ENCODE measurements at places on chromosomes 12 and 14.

DNA sequence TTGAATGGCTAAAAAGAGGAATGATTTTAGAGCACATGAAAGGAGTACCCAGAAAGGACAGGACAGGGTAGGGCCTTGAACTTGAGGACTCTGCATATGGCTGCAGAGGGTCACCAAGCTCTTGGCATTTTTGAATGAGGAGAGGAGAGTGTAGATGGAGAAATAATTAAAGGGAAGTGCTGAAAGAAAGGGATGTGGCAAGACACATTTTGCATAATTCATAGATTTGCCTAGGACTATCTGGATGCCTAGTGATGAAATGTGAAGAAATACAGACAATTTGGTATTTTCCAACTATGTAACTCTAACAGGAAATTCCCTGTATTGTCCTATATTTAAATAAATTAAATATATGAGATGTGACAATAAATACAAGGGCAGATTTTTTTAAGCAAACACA lies 27.5 kb upstream of the MDM1 start:
- peak; percentile 76 for DNase-seq

DNA sequence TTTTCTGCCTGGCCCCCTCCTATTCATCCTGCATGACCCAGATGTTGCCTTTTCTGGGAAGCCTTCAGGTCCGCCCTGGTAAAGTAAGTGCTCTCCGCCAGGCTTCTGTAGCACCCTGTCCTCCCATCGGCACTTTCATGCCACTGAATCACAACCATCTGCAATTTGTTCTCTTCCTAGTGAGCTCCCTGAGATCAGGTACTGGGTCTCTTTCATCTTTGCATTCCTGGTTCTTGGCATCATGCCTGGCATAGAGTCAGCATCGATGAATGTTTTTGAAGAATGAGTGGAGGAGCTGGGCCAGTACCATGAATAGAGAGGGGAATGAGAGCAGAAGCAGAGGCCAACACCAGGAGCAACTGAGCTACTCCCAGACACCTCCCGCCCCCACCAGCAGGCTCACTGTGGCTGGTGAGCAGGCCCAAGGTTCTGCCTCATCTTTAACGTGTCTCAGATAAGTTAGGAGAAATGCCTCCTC lies 13.1 kb downstream of the ZDHHC22 start:
- DNase-seq = no peak

DNA sequence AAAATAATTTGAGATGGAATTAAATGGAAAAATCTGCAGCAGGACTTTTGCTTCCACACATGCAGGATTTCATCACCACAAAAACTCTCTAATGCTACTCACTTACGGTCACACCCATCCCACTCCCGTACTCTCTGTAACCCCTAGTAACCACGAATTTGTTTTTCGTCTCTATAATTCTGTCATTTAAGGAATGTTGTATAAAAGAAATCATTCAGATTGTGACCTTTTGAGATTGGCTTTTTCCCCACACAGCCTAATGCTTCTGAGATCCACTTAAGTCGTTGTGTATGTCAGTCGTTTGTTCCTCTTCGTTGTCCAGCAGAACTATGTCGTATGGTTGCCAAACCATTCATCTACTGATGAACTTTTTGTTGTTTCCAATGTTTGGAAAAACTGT lies 19.8 kb upstream of the PZP start:
- DNase-seq = no peak

DNA sequence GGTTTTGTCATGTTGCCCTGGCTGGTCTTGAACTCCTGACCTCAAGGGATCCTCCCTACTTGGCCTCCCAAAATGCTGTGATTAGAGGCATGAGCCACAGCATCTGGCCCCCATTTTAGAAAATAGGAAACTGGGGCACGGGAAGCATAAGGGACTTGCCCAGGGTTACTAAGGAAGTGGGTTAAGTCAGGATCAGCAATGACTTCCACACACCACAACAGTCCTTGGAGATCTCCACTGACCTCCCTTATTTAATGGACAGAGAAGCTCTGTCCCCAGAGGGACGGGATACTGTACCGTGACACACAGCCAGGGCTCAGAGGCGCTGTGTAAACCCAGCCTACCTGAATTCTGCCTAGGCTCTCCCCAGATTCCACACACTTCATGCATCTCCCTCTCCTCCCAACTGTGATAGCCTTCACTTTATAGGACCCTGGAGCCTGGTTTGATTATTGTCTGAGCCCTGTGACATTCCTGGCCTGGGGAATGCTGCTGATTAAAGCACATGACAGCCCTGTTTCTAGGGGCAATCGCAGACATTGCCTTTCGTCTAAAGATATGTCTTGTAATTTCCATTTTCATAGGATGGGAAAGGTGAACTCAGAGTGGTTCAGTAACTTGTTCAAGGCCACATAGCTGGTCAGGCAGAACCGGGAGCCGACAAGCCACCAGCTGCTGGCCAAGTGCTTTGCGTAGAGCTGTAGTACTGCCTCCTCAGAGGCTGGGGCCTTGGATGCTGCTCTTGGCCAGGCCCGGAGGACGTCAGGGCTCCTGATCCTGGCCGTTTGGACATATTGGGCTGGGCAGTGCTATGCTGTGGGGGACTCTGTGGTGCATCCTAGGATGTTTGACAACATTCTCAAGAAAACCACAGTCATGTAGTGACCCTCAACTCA lies 20.8 kb downstream of the SERPINA1 start:
- no peak for DNase-seq

GRCh38 chr12:9344541-9344940 lies 136.3 kb upstream of the PZP start:
- peak; percentile 42 for DNase-seq

DNA sequence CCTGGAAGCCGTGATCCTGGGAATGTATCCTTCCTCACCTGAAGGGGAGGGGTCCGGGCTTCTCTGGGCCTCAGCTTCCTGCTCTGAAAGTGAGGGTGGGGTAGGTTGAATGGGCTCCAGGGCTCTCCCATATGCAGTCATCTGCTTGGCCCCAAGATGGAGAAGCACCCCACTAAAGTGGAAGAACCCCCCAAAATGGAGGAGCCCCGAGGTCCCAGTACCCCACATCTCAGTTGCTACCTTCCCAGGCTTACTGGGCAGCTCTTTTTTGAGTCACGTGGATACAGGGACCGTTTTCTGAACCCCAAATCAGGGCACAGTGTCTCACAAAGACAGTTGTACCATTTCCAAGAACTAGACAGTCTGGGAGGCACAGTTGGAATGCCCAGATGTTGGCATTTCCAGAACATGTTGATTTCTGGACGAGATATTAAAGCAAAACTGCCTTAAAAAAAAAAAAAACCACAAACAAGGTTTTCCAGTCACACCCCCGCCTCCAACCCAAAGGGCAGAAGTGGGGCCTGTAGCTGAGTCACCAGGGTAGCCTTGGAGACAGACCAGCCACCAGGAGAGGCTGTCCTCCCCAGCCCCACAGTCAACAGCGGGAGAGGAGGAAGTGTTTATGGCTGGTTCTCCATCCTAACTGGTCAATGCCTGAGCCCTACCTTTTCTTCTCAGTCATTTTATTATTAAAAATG lies 12.1 kb downstream of the VASH1 start:
- DNase-seq = peak; percentile 78

DNA sequence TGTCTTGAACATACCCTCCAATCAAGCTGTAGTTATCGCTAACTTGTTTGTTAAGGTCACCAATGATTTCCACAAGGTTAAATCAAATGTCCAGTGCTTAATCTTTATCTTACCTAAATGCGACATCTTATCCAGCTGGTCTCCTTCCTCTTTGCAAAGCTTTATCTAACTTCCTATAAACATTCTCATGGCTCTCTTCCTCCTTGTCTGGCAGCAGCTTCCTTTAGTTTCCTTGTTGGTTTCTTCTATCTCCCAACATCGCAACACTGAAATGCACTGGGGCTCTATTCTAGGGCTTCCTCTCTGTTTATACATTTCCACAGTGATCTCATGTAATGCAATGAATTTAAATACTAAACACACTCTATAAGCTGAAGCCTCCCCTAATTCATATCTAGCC lies 28.7 kb downstream of the UBE2N start:
- no peak for DNase-seq

DNA sequence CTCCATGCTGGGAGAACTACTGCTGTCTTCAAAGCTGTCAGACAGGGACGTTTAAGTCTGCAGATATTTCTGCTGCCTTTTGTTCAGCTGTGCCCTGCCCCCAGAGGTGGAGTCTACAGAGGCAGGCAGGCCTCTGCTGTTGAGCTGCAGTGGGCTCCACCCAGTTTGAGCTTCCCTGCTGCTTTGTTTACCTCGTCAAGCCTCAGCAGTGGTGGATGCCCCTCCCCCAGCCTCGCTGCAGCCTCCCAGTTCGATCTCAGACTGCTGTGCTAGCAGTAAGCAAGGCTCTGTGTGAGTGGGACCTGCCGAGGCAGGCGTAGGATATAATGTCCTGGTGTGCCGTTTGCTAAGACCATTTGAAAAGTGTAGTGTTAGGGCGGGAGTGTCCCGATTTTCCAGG lies 31.4 kb upstream of the RFX4 start:
- no peak for DNase-seq

GRCh38 chr14:70721542-70721941 lies 79.8 kb downstream of the TTC9 start:
- DNase-seq = peak; percentile 7

- DNase-seq = peak; percentile 92
Observed at GRCh38 chr14:69153152-69153872, 393 bp upstream of the DCAF5 start.

All from AG10803 (cell line).